ENCODE measurements at places on chromosomes 2 and 18.

DNA sequence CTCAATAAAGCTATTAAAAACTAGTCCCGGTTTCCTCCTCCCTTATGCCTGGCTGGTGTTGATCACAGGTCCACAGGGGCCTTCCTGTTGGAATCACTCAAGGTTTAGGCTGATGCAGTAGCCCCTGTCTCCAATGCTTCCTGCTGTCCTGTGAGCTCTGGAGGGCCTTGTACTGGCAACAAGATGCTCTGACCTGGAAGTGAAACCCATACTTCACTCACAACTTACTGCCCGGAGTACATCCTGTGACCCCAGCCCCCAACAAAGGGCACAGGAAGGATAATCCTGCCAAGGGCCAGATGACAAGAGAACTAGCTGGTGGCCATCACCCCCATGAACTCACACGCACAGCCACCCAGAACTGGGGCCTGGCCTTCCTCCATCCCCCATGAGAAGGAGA lies 50.3 kb downstream of the ZBTB7C start:
- no peak for DNase-seq

- DNase-seq = no peak
Observed at GRCh38 chr2:8103085-8103708, 578.7 kb upstream of the ID2 start.

- no peak for DNase-seq
Observed at GRCh38 chr2:152448606-152449005, 113.6 kb downstream of the FMNL2 start.

DNA sequence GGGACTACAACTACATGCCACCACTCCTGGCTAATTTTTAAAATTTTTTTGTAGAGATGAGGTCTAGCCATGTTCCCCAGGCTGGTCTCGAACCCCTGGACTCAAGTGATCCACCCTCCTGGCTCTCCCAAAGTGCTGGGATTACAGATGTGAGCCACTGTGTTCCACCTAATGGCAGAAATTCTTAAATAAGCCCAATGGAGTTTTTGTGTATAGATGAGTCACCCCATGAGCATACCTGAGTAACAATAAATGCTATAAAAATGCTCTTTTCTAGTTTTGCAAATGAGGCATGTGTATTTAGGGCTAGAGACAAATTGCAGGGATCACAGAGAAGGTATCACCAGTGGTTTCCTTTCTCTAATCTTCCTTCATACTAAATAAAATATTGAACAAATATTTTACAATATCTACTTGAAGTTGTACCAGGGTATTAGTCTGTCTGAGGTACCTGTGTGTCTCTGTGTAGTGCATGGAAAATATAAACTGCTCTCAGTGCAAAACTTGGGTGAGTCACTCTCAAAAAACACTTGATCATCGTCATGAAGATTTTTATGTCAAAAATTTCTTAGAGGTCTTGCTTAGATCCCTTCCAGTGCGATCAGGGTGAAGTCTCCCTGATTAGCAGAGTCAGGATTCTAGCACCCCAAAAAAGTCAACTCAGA lies 337.1 kb upstream of the MMADHC start:
- DNase-seq = no peak

DNA sequence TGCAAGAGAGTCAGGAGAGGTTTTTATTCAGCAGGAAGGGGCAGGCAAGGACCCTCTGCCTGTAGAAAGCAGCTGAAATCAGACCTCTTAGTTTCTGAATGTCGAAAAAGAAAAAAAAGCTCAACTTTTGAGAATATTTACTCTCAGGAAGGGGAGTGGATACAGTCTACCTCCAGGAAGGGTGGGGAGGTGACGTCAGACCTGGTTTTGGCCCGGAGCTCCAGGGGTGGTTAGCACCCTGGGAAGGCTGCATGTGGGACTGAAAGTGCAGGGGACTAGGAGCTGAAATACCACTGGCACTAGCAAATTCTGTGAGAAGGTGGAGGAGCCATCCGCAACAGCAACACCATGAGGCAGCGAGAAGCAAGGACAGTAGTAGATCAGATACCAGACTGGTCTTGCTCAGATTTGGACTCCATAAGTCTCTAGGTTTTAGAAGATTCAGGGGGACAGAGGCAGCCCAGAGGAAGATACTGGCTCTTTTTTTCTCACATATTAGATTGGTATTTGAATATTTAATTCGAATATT lies 19.8 kb downstream of the MC2R start:
- DNase-seq = no peak

DNA sequence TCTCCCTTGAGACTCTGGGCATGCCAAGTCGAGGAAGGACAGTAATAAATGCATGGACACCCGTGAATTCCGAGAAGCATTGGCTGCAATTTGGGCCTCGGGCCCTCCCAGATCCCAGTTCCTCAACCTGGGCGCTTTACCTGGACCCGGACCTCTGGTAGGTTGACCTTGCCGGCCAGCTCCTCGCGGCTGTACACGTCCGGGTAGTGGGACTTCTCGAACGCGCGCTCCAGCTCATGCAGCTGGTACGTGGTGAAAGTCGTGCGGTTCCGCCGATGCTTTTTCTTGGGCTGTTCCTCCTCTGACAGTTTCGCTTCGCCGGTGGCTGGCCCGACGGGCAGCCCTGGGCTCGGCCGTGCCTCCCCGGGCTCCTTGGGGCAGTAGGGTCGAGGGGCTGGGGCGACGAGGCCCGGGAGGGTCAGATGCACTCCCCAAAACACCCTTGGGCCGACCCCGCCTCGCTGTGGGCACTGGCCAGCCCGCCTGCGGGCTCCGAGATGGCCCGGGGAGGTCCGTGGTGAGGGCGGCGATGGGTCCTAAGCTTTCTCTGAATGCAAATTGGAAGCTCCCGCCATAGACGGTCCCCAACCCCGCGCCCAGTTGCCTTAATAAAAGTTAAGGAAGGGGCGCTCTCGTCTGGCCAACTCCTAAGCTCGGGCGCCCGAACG lies 899 bp downstream of the RAX start:
- DNase-seq = no peak

GRCh38 chr2:43464590-43464989 lies 131.2 kb downstream of the THADA start:
- DNase-seq = no peak

GRCh38 chr2:231188506-231189170 lies 9.8 kb upstream of the ARMC9 start:
- no peak for DNase-seq

DNA sequence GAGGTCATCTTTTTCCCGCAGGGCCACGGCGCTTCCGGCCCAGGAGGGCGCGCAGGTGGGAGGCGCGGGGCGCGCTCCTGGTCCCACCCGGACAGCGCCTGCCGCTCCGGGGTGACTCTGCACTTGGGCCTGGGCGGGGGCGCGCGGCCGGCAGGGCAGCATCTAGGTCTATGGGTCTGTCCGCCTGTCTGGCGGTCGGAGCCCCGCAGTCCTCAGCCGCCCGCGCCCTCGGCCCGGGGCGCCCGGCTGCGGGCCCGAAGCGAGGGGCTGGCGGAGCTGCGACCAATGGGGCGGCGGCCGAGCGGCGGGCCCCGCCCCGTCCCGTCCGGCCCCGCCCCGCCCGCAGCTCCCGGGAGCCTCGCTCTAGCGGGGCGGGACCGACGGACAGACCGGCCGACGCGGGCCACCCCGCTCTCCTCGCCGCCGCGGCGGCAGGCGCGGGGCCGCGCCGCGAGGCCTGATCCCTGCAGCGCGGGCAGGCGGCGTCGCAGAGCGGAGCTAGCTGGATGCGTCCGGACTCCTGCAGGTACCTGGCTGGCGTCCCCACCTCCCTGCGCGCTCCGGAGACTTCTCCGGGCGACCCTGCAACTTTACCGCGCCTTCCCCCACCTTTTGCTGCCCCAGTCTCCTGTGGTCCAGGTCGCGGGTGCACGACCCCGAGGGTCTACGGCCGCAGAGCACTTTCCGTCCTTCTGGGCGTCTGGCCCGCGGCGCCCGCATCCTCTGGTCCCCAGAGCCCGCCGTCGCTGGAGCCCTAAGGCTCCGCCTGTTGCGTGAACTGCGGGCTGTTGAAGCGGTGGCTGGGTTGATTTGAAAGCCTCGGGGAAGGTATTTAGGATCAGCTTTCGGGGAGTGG lies at the start of gene KCNS3:
Gene KCNS3 (plus strand): TSS at position 387 of the 856 bp plus-strand sequence. CDS start 52,342 bp downstream, outside the sequence.
- DNase-seq = no peak

DNA sequence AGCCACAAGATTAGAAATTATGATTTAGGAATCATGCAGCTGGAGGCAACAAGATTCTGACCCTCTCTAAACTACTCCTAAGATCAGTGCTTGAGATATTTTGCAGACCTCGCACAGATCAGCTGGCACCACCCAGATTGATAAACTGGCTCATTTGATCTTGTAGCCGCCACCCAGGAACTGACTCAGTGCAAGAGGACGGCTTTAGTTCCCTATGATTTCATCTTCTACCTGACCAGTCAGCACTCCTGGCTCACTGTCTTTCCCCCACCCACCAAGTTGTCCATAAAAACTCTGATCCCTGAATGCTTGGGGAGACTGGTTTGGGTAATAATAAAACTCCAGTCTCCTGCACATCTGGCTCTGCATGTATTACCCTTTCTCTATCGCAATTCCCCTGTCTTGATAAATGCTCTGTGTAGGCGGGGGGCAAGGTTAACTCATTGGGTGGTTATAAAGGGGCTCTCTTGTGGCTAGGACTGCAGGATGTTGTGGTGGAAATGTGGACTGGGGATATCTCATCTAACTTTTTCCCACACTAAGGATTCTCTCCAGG lies 96.1 kb downstream of the ARL6IP6 start:
- no peak for DNase-seq
